ENCODE measurements at places on chromosomes 11 and 22.

DNA sequence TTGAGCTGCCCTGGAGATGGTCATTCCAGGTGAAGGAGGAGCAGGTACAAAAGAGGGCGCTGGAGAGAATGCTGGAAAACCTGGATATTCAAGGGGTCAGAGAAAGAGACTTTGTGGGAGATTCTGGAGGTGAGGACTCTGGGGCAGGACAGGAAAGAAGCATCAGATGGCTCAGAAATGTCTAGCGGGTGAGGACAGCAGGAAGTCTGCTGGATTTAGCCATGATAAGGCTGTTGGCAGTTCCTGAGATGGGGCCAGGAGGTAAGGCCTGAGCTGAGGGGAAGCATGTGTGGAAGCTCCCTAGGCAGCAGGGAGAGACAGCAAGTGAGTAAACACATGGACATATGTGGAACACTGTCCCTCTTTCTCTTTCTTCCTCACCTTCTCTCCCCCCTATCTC lies 1.5 kb downstream of the UPB1 start:
- DNase-seq, result no peak

DNA sequence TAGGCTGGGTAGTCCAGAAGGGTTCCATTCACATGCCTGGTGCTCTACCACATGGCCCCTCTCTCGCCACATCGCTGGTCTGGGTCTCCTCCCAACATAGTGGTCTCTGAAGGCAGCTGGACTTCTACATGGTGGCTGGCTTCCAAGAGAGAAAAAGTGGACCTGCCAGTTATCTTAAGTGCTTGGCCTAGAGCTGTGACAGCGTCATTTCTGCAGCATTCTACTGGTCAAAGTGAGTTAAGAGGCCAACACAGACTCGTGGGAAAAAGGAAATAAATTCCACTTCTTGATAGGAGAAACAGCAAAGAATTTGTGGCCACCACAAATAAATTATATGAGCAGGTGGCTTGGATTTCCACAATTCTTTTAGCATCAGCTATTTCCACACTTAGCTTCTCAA lies 21.0 kb upstream of the BARX2 start:
- DNase-seq, result no peak

DNA sequence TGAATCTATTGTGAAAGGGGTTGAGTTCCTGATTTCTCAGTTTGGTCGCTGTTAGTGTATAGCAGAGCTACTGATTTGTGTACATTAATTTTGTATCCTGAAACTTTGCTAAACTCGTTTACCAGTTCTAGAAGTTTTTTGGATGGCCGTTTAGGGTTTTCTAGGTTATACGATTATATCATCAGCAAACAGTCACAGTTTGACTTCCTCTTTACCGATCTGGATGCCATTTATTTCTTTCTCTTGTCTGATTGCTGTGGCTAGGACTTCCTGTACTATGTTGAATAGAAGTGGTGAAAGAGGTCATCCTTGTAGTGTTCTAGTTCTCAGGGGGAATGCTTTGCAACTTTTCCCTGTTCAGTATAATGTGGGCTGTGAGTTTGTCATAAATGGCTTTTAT lies 24.6 kb upstream of the OOSP4B start:
- DNase-seq, result no peak

DNA sequence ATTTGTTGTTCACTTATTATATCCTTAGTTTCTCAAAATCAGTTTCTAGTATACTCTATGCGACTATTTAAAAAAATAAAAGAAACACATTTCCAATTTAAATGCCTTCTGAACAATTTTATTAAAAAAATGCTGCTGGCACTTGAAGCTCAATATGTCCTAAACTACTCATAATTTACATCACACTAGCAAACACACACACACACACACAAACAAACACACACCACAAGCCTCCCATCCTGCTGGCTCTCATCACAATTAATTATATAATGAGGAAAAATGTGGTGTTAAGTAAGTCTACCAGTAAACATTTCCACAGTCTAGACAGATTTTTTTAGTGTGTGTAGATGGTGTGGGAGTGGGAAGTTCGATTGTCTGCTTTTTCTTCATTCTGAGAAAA lies 350.3 kb downstream of the AASDHPPT start:
- DNase-seq, result no peak

DNA sequence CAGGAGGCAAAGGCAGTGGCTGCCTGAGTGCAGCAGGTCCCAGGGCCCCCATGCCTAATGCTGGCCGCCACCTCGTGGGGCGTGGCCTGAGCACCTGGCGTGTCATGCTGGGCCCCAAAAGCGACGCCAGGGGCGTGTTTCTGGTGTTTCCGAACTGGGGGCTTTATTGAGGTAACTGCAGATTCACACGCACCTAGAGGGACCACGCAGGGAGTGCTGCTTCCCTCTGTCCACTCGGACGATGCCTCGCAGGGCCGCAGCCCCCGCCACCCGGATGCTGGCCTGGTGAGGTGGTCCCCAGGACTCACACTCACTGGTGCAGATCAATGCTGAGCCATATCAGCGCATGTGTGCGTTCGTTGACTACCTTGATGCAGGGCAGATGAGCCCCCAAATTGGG lies 736.2 kb downstream of the BRD1 start:
- no peak for DNase-seq

- DNase-seq, result no peak
Measured at GRCh38 chr11:10273738-10274137, 20.3 kb downstream of the SBF2 start.

GRCh38 chr22:31127181-31127772 lies 4.5 kb downstream of the INPP5J start:
- DNase-seq, result no peak

- DNase-seq, result no peak
Measured at GRCh38 chr11:113906516-113906915, 1.9 kb downstream of the HTR3B start.
